ENCODE measurements at places on chromosomes 5 and 9.

GRCh38 chr5:160448886-160449285, 27.2 kb downstream of the PTTG1 start:
- no peak for DNase-seq

- no peak for DNase-seq
These were observed 109.1 kb downstream of the MACIR start for GRCh38 chr5:103367702-103368101.

DNA sequence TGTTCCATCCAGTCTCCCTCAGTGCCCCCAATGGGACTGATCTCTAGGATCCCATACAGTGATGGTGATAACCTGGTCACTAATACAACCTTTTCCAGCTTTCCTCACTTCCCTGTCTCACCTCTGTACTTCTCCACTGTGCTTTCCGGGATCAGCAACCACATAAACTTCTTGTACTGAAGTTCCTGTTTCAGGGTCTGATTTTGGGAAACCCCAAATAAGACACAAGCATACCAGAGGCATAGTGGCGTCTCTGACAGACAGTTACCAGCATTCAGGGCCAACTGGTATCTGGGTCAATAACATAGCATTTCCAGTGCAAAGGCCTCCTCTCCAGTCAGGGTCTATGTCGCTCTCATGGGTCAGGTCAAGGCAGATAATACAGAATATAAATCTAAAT, 64.3 kb downstream of the GLDC start:
- no peak for DNase-seq

DNA sequence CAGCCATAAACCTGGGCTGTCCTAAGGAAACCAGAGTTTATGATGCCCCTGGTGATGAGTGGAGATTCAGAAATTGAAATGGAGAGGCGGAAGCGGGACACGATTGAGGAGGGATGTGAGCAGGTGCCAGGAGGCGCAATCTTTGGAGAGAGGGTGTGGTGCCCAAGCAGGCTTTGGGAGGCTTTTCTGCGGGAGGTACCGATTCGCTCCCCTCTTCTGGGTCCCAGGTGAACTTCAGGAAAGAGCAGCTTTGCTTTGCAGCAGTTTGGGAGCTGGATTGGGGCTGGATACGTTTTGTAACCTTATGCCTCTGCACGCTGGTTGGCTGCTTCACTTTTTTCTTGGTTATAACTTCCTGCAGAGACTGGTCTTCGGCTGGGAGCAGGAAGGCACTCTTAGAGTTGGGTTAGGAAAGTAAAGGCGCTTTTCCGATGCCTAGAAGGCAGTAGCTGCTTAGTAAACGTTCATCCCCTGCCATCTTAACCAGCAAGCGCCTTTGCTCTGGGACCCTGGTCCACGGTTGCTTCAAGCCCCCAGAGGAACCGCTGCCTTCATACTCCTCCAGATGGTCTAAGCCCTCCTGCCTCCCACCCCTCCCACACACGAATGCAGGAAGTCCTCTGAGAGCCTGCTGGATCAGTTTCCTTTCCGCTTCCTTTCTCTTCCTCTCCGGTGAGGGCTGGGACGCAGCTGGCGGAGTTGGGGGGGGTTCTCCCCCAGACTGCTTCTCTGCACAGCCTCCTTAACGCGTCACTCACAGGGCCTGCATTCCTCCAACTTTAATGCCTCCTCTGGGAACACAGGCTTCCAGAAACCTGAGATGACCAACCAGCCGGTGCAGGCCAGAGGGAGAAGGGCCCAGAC, 15.2 kb upstream of the NEK6 start:
- DNase-seq, result no peak

- no peak for DNase-seq
These were observed 137.8 kb downstream of the SEMA6A start for GRCh38 chr5:116436674-116437350.
